Stimulated activated effector memory CD8-positive, alpha-beta T cell treated with anti-CD3 and anti-CD28 coated beads, Interleukin-12 subunit alpha, Interleukin-12 subunit beta, amount 100 ng/mL, for 72 hours (primary cell): ENCODE measurements at places on chromosomes 12 and 14.

DNA sequence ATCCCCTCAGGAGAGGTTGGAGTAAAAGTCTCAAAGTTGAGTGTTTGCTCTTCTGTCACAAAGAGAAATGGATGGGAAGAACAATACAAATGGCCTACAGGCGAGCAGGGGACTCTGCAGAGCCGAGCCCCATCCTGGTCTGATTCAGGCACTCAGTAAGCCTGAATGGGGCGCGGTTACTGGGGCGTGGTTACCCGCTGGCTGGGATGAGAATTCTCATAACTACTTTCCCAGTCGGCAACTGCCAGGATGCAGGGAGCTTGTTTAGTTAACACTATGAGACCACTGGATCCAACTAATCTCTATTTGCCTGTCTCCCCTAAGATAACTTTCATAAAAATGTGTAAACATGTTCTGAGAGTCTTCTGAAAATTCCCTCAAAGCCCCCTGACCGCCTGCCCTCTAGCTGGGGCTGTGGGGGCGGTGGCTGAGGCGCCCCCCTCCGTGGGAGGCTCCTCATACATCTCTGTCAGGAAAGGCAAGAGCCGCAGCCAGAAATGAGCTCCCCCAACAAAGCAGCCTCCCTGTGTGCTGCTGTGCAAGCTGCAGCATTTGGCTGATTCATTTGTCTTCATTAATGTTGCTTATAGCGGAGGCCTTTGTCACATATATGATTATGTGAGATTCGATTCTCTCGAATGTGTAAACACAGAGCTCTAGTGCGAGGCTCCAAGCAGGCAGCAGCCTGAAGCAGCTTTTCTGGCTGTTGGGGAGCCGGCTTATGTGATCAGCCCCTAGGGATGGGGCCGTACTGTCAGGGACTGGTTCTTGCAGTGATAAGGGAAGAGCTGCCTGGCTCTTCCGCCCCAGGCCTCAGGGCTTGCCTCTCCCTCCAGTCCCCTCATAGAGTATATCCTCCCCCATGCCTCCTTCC lies 126.1 kb upstream of the ARHGAP5 start:
- DNase-seq, result no peak

DNA sequence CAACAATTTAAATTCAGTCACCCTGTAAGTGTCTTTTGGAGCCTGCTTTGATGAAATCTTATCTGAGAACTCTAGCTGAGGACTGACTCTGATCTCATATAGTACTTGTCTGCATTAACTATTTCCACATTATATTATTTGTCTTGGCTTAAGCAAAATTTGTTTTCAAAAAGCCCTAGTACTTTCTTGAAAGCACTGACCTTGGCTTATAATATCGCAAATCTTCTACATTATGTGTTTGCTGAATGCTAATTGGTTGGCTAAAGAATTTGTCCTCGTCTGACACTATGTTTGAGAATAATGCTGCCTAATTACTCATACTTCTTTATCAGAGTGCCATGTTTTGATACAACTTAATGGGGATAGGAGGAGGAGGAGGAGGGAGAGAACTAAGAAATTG lies 46.9 kb upstream of the FLRT2 start:
- DNase-seq, result no peak

GRCh38 chr14:44490966-44491365 lies 16.1 kb downstream of the FSCB start:
- no peak for DNase-seq

- no peak for DNase-seq
These were observed 198.5 kb downstream of the PTPRO start for GRCh38 chr12:15520844-15521243.

GRCh38 chr12:66044731-66045130 lies 85.8 kb downstream of the LLPH start:
- no peak for DNase-seq

DNA sequence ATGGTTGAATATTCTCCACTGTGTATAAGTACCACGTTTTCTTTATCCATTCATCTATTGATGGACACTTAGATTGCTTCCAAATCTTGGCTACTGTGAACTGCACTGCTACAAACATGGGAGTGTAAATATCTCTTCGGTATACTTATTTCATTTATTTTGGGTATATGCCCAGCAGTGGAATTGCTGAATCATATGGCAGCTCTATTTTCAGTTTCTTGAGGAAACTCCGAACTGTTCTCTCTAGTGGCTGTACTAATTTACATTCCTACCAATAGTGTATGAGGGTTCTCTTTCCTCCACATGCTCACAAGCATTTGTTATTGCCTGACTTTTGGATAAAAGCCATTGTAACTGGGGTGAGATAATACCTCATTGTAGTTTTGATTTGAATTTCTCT lies 623.1 kb upstream of the LRFN5 start:
- no peak for DNase-seq

DNA sequence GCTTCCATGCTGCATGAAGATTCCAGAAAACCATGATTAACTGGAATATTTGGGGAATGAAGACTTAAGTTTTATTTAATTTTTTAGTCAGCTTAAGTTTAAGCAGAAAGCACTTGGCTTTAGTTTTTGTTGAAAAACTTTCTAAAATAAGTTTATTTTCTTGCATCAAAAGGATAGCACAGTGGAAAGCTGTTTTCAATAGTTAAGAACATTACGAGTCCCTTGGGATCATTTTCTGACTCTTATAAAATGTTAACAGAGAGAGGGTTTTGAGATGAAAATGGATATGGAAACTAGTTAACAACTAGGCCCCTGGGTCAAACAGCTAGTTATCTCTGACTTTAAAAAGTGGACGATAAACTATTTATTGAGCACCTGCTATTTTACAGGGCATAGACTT lies 181.9 kb upstream of the SLC38A2 start:
- DNase-seq, result no peak

- DNase-seq, result no peak
These were observed 14.9 kb upstream of the IRF2BPL start for GRCh38 chr14:77043177-77043983.

DNA sequence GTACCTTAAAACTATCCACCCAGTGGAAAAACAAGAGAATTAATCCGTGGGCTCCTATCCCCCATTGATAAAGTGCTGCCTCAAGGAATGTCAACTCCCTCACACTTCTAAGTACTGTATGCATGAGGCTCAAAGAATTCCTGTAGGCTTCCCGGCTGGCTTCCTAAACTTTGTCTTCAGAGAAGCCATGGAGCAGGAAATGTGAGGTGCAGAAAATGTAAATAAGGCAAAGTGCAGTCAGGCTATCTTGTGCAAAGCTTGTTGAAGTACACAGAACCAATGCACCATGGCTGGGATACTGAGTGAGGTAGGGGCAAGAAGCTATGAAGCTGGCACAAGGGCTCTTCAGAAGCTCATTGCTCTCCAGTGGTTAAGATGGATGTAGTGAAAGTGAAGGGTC lies 611.0 kb downstream of the FSCB start:
- no peak for DNase-seq

GRCh38 chr12:119417440-119417839 lies 82.9 kb downstream of the CCDC60 start:
- no peak for DNase-seq

- no peak for DNase-seq
These were observed 15.7 kb upstream of the STAC3 start for GRCh38 chr12:57266681-57267080.

GRCh38 chr12:22160396-22161003 lies 114.5 kb downstream of the CMAS start:
- DNase-seq, result no peak

DNA sequence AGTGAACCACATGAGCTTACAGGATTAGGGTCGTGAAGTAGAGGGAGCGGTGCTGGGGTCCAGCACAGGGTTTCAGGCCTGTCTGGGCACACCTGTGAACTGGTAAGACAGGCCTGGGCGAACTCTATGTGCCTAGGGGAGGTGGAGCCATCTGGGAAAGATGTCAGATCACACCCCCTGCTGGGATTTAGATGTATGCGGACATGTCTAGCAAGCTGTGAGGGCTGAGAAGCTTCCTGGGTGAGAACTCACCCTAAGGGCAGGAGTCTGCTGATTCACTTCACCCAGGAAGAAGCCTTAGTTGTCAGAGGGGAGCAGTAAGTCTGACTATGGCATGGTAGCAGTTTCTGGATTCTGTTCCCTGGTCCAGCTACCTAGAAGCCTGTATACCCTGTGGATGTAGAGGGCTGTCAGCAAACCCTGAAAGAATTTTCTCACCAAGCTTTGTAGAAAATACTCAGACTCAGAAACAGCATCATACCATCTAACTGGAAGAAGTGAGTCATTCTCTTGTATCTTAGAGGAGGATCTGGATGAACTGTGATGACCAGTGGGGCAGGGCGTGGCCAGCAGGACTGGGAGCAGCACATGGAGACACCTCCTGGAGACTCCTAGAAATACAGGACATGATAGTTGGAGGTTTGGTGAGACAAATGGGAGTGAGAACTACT lies 11.2 kb upstream of the PYGL start:
- no peak for DNase-seq

GRCh38 chr14:61321385-61322010 lies at the start of gene PRKCH:
Gene PRKCH (plus strand): TSS chr14:61321579. CDS start chr14:61322102, 523 bp downstream.
- DNase-seq, result peak; percentile 58

DNA sequence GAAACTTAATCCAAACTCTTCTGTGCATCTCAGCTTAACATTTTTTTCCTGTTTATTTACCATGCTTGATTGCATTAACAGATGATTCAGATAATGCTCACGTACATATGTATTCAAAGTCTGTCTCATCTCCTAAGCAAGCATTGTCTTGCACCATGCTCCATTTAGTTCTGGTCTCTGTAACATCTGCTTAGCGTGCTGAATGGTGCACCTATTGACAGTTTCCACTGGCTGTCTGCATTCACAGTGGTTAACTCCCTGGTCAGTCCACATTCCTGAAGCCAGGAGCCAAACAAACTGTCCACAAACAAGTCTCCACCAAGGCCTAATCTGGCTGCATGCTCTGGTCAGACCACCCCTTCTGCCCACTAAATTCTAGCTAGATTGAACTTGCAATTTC lies 83.9 kb downstream of the KNTC1 start:
- DNase-seq, result no peak

DNA sequence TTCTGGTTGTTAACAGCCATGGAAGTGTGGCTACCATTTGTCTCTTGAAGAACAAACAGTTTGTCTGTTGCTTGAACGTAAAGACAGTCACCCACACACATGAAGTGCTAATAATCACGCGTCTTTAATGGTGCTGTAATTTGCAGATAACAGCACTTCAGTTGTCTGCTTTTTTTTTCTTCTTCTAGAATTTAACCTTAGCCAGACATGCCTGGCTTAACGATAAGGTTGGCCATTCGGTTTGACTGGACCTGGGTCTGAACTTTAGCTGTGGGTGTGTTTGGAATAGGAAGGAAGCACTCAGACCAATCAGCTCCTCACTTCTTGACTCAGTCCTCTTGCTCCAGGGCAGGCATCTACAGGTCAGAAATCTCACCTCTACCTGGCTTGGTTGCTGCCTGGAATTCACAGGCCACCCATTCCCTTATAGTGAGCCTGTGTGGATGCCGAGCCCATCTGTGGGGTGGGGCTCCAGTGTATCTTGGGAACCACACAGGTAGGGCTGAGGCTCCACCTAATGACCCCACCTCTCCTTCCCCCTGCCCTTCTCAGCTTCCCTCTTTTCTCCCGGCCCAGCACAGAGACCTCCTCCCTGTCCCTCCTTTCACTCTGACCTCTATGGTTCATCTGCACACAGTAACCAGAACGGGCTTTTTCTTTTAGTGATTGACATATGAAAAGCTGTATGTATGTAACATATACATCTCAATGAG lies 246.4 kb upstream of the PWP1 start:
- no peak for DNase-seq

DNA sequence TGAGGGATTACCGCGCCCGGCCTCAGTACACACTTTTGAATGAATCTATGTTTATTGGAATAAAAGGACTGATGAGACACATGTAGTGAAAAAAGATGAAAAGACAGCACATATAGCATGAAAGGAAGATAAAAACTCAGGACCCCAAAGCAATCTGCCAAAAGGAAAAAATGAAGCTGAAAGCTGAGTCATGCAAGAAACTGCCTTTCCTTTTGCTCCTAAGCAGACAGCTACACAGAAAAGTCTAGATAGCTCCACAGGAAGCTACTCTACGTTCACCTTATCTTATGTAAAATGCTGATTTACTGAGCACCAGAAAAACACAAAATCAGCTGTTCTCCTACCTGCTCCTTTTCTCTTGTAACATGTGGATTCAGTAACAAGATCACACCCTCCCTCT lies 128.4 kb downstream of the NTF3 start:
- no peak for DNase-seq

DNA sequence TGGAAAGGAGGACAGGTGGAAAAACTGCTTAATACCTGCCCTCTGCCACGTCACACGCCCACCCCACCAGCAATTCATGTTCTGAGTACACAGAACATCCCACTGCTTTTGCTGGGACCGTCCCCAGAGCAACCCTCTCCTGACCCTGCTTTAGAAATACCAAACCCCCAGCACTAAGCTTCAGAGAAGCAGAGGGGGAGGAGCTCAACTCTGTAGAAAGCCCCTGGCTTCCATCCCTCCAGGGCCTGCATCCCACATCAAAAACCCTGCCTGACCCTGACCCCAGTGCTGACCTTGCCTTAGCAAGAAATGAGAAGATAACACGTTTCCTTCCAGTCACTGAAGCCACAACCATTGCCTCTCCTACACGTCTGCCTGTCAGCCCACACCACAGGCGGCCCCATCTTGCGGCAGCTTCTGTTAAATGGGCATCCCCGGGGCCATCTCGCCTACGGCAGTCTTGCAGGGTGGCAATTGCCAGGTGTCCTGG lies 19.7 kb downstream of the VDR start:
- DNase-seq, result peak; percentile 55

DNA sequence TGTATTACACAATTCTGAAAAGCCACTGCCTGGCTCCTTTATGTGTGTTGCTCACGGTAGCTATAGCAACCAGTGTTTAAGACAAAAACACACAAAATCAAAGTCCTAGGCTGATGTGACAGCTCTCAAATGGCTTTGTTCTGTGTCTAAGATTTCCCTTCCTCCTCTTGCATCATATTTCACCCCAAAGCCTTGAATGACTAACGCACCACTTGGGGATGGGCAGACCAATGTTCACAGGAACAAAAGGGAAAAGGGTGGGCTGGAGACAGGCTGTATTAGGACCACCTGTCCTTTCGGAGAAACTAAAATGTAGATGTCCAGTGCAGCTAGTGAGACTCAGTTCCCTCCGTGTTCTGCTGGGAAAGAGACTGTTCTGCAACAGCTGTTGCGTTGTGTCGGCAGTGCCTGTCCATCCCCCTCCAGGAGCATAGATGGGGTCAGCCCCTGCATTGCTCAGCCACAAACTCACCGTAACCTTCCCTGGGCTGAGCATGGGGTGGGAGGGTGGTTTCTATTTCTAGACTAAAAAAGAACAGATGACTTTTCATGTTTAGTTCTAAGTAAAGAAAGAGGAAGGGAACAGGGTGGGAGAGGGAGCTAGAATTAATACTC lies 26.8 kb upstream of the DAAM1 start:
- no peak for DNase-seq
